Suprapubic skin (tissue), 4 donors: ENCODE measurements at places on chromosomes 2 and 18. TPM values are rescaled to one million over a fixed set of nuclear protein-coding genes. Genes with fewer than 3 reads are reported as not detected.

The SRD5A2 gene
- not detected for total RNA-seq

The EFHD1 gene
- 18.4 TPM for total RNA-seq

The TPGS2 gene
- total RNA-seq, result 44.0 TPM

The TRIM54 gene
- total RNA-seq, result not detected

The MYOM1 gene
- total RNA-seq, result 2.1 TPM

The SLC35G4 gene
- not detected for total RNA-seq

The GLI2 gene
- 4.4 TPM for total RNA-seq

The CXCR4 gene
- 5.5 TPM for total RNA-seq

The RNF152 gene
- total RNA-seq, result 143 TPM

- H3K36me3 ChIP-seq, result no peaks in the 10 kb centered on the region
- H3K27me3 ChIP-seq, result no peaks in the 10 kb centered on the region
- H3K4me3 ChIP-seq, result no peak overlapping the region
- no peak for DNase-seq
- H3K27ac ChIP-seq, result no peak overlapping the region
These were observed 43.8 kb upstream of the FN1 start for GRCh38 chr2:215479536-215480240.

DNA sequence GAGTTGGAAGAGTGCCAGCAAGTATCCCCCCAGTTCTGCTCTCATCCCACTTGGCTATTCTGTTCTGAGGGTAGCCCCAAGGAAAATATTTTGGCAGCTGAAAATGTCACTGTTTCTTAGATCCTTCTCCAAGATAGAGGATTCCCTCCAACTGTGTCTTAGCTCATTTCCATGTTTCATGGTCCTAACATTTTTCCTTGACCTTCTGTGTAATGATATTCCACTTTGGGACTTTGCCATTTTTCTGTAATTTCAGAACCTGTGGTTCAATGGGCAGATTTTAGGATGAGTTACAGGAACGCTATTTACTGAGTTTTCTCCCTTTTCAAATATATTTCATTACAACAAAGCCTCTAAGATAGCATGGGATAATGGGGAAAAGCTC lies 34.7 kb downstream of the NHEJ1 start:
- H3K4me1 ChIP-seq, result peaks cover 43% of the 10 kb centered on the region
- H3K36me3 ChIP-seq, result no peaks in the 10 kb centered on the region
- no peak overlapping the region for H3K4me3 ChIP-seq
- no peak for DNase-seq

- no peak for DNase-seq
- H3K4me1 ChIP-seq, result no peaks in the 10 kb centered on the region
- no peak overlapping the region for H3K4me3 ChIP-seq
These were observed 507.9 kb upstream of the CDH2 start for GRCh38 chr18:28684746-28685355.

DNA sequence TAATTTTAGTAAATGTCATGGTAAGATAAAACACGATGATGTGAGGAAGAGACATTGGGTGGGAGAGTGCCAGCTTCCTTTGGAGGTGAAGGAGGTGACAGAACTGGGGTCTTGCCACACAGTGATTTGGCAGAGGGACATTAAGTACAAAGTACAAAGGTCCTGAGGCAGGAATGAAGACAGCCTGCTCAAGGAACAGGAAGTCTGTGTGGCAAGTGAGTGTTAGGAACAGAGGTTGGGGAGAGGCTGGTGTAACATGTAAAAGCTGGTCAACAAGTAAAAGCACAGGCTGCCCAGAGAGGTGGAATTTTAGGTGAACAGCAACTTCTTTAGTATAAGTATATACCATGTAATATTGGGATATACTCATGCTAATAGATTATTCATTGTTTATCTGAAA lies 73.1 kb downstream of the INPP5D start:
- H3K27me3 ChIP-seq, result no peaks in the 10 kb centered on the region
- peak; percentile 2 for DNase-seq
- no peaks in the 10 kb centered on the region for H3K36me3 ChIP-seq
- no peaks in the 10 kb centered on the region for H3K4me1 ChIP-seq

DNA sequence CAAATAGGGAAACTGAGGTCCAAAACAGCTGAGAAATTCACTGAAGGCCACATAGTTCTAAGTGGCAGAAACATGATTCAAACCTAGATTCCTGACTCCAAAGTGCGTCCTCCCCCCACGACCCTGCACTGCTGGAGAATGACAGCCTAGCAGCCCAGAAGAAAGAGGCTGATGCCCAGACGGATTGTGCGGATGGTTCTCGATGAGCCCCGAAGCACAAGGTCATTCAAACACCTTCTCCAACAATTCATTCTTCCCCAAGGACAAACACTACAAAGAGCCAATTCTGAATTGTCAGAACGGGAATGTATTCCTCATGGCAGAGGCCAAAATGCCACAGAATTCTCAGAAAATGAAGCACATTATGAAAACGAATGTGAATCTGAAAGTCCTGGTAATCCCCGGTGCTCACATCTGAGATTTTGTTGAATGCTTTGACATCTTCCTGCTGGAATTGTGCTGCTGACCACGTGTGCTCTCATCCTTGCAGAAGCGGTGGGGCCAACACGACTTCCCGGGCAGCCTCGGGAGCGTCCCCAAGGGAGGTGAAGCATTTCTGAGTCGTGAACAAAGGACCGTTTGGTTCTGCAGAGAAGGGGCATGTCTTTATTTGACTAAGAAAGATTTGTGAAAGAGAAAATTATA lies 337.0 kb downstream of the EIPR1 start:
- DNase-seq, result no peak
- no peak overlapping the region for H3K27ac ChIP-seq
- peaks cover 5% of the 10 kb centered on the region for H3K4me1 ChIP-seq
- H3K36me3 ChIP-seq, result no peaks in the 10 kb centered on the region
- no peaks in the 10 kb centered on the region for H3K27me3 ChIP-seq

GRCh38 chr2:108621687-108622681 lies 87.7 kb downstream of the LIMS1 start:
- peaks cover 49% of the 10 kb centered on the region for H3K4me1 ChIP-seq
- no peaks in the 10 kb centered on the region for H3K27me3 ChIP-seq
- peak overlapping the region; percentile 34 for H3K4me3 ChIP-seq
- H3K27ac ChIP-seq, result peak overlapping the region; percentile 42
- DNase-seq, result no peak

GRCh38 chr18:5275872-5276271 lies 19.7 kb downstream of the ZBTB14 start:
- DNase-seq, result no peak
- H3K4me3 ChIP-seq, result no peak overlapping the region
- no peak overlapping the region for H3K27ac ChIP-seq
- H3K36me3 ChIP-seq, result no peaks in the 10 kb centered on the region
- no peaks in the 10 kb centered on the region for H3K27me3 ChIP-seq
- no peaks in the 10 kb centered on the region for H3K4me1 ChIP-seq

DNA sequence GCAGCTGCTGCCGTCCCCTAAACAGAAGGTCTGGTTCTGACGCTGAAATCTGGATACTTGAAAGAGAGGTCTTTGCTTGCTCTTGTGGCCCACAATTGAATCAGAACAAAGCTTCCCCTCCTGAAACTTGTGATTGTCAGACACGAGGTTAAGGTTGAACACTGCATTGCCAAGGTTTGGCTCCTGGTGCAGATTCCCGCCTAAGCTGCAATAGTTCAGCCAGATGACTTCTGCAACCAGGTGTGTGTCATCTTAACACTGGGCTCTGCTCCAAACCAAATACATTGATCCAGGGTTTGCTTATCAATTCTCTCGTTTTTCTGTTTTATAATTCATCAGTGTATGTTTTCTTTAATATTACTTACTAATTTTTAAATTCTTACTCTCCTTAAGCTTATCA lies 14.6 kb downstream of the GKN1 start:
- H3K36me3 ChIP-seq, result no peaks in the 10 kb centered on the region
- DNase-seq, result no peak
- no peaks in the 10 kb centered on the region for H3K27me3 ChIP-seq
- no peak overlapping the region for H3K4me3 ChIP-seq

DNA sequence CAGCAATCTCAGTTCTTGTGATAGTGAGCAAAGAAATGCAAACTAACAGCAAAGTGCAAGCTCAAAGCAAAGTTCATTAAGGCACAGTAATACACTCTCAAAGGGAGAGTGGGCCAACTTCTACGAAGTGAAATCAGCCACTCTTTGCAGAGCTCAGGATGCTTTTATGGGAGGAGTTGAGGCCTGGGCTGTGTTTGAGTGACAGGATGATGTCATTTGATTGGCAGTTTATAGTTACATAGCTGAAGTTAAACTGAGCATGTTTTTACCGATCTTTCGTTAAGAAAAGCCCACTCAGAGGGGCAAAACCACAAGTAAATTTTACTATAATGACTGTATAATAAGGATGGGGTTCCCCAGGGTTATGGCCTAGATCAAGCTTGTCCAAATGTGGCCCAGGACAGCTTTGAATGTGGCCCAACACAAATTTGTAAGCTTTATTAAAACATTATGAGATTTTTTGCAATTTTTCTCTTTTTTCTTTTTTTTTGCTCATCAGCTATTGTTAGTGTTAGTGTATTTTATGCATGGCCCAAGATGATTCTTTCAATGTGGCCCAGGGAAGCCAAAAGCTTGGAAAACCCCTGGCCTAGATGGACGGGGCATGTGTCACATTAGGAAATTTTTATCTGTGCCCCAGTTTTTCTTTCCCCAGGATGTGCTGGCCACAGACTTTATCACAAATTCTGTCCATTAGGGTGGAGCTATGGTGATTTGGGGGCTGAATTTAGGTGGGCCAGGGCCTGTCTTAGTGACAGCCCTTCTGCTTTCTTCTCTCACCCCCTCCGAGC lies 8.3 kb upstream of the DNAH7 start:
- H3K27ac ChIP-seq, result peak overlapping the region; percentile 71
- H3K27me3 ChIP-seq, result no peaks in the 10 kb centered on the region
- no peak overlapping the region for H3K4me3 ChIP-seq
- no peak for DNase-seq

DNA sequence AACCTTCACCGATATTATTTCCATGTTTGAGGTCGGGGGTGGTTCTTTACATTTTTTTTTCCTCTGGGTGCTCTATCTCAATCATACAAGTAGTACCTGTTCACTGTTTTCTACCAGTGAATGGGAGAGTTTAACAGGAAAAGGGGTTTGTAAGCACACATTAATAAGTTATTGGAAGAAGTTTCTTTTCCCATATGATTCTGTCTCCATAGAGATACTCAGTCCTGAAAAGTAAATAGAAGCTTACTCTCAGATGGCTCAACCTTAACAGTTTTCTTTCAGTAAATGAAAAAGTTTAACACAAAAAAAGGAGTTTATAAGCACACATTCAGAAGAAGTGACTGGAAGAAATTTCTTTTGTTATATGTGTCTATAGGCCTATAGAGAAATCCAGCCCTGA lies 995.6 kb upstream of the SLC39A10 start:
- no peak overlapping the region for H3K27ac ChIP-seq
- no peaks in the 10 kb centered on the region for H3K4me1 ChIP-seq
- no peak overlapping the region for H3K4me3 ChIP-seq
- H3K36me3 ChIP-seq, result no peaks in the 10 kb centered on the region
- DNase-seq, result no peak

DNA sequence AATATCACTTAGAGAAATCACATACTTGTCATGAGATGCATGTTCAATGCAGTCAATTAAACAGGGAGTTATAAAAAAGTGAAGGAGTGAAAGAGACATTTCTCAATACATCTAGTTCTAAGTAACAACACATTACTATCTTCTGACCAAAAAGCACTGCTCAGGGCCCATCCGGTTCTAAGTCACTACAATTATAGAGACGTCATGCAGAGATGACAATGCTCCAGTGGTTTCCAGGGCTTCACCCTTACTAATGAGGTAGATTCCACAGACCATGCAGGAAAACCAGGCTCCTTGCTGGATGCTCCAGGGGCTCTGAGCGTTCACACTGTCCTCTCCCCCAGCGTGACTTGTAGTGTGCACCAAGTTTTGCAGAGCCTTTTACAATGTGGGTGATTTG lies 88.0 kb downstream of the FTCDNL1 start:
- DNase-seq, result no peak
- H3K36me3 ChIP-seq, result no peaks in the 10 kb centered on the region
- H3K27ac ChIP-seq, result no peak overlapping the region
- H3K27me3 ChIP-seq, result no peaks in the 10 kb centered on the region
- no peaks in the 10 kb centered on the region for H3K4me1 ChIP-seq
- H3K4me3 ChIP-seq, result no peak overlapping the region

GRCh38 chr2:127568128-127568527 lies 32.6 kb downstream of the MYO7B start:
- no peak for DNase-seq
- H3K27me3 ChIP-seq, result no peaks in the 10 kb centered on the region
- H3K36me3 ChIP-seq, result no peaks in the 10 kb centered on the region
- no peak overlapping the region for H3K27ac ChIP-seq
- no peaks in the 10 kb centered on the region for H3K4me1 ChIP-seq
- no peak overlapping the region for H3K4me3 ChIP-seq
